NCI-H2171 (cell line): ENCODE measurements at places on chromosomes 7 and 10.
A peak's percentile ranks its signal among the peaks of the same experiment; 100 is the strongest.

GRCh38 chr7:127666602-127667001 is 14.6 kb downstream of the SND1 start:
- DNase-seq = no peak

GRCh38 chr7:69676247-69676646 is 78.0 kb downstream of the AUTS2 start:
- DNase-seq = no peak

GRCh38 chr7:137469858-137470257 is 126.3 kb upstream of the PTN start:
- no peak for DNase-seq

DNA sequence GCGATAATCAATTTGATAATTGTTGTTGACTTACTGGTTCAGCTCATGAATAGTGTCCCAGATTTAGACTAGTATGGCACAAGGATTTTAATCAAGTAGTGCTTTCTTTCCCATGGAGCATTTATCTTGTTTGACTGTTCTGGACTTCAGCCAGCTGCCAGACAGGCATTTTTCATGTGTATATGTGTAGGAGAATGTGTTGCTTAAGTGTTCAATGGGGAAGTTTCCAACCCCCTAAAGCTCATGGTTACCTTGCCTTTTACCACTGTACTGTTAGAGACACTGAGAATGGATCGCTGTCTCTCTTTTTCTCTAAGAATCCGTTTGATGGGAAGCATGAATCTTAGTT is 103.9 kb downstream of the LRRC4 start:
- DNase-seq = no peak

- no peak for DNase-seq
These were observed 27.4 kb downstream of the FAM241B start for GRCh38 chr10:69657430-69657829.

- DNase-seq = no peak
These were observed 132.1 kb upstream of the IMMP2L start for GRCh38 chr7:111694376-111694775.

DNA sequence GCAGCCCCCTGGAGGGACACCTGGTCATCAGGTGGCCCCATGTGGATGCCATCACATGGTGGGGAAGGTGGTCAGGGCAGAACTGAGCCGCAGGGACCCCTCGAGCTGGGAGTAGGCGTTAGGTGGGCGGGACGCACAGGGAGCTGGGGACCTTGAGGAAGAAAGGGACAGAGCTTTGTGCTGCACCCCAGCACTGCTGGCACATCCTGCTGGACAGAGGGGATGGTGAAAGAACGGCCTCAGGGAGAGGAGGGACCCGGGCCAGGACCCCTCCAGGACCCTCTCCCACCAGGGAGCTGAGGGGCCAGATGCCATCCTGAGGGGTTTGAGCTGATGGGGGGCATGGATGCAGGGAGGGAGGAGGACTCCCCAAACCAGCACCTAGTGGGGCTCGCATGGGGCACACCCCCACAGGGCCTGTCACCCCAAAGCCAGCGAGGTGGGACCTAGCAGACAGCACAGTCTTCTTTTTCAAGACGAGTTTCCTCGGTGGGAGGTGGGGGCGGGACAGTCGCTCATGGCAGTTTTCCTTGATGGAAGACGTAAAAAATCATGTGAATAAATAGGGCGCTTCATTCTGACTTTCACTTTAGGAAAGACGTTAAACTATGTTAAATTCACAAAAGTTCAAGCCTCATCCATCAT is 43.3 kb downstream of the STK32C start:
- DNase-seq = no peak

- DNase-seq = peak; percentile 15
These were observed 344.6 kb upstream of the AOAH start for GRCh38 chr7:37068902-37069301.
